ENCODE measurements at places on chromosomes 2 and 18.

DNA sequence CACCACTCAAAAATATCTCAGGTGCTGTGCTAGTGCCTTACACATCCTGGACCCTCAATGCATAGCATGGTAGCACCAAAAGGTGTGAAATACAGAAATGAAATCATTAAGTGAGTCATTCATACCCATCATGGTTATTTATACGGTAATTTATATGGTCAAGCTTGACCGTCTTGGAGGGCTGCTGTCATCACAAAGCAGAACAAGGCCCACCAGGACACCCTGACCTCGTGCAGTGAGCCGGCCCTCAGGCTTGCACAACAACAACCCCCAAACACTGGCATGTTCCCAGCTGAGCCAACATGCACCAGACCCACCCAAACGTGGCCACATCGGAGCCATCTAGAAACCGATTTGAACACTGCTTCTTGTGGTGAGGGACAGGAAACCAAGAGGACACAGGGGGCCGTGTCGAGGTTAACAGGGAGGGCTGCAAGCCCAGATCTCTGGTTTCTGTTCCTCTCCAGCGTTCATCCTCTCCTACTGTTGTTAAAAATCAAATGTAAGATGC lies 378.5 kb upstream of the ID2 start:
- peak; percentile 52 for DNase-seq

DNA sequence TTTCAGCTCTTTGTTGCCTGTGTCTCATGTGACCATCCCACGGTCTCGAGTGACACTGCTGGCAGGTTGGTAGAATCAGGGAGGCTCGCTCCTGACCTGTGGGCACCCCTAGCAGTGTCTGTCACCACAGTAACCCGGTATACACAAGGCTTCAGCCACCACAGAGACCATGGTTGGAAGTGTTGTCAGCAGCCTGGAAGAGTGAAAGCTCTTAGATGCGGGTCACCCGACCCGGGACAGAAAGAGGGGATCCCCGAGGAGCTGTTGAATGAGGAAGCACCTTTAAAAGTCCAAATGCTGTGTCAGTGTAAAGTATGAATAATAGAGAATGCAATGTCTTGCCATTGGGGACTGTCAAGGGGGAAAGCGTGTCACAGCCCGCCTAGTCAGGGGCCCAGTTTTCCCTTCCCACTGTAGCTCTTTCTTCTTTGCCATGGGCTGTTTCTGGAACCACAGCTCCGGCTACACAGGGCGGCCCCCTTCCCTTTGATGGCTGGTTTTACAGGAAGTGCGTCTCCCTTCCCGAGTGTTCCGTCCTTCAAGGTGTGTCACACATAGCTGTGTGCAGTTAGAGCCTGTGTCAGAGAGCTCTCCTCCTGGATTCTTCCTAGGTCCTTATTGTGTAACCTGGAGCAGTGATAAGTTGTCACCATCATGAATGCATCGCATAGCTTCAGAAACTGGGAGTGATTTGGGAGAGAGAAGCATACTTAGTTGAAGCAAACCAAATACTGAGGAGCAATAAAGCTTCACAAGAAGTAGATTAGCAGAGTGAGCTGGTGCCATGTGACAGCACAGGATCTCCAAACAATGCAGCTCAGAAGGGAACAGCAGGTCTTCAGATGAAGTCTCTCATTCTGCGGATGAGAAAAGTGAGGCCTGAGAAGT lies 81.4 kb downstream of the MTCL1 start:
- DNase-seq, result no peak

DNA sequence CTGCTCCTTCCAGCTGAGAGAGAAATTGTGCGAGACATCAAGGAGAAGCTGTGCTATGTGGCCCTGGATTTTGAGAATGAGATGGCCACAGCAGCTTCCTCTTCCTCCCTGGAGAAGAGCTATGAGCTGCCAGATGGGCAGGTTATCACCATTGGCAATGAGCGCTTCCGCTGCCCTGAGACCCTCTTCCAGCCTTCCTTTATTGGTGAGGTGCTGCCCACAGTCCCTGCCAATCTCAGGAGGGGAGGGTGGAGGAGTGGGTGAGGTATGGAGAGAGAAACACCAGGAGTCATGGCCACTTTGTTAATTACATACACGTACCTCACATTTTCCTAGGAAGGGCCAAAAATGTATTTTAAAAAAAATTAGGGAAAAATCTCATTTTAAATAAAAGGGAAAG lies 12.0 kb upstream of the DGUOK start:
- no peak for DNase-seq

- no peak for DNase-seq
These were observed 52.4 kb upstream of the EPHA4 start for GRCh38 chr2:221624475-221624874.

- no peak for DNase-seq
These were observed 26.6 kb downstream of the RASGRP3 start for GRCh38 chr2:33503002-33503401.

- no peak for DNase-seq
These were observed 21.7 kb downstream of the ZNF638 start for GRCh38 chr2:71353248-71353647.

DNA sequence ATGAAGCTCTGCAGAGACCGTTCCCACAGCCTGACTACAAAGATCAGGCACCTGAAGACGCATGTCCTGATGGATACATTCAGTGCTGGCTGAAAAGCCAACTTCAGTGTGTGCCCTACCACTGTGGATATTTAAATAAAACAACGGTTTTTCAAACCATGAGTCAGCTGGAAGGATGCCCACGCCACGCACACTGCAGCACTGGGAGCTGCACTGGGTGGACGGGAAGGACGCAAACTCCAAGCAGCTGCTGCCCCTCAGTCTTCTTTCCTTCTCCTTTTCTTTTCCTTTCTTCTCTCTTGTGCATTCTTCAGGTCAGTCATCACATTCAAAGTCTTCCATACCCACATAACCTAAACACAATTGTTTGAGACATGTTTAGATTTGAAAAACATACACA lies 7.9 kb downstream of the TMEM18 start:
- no peak for DNase-seq

- no peak for DNase-seq
These were observed 7.0 kb upstream of the TMX3 start for GRCh38 chr18:68721681-68722583.

- DNase-seq, result no peak
These were observed 190.4 kb downstream of the SPP2 start for GRCh38 chr2:234240917-234241316.

DNA sequence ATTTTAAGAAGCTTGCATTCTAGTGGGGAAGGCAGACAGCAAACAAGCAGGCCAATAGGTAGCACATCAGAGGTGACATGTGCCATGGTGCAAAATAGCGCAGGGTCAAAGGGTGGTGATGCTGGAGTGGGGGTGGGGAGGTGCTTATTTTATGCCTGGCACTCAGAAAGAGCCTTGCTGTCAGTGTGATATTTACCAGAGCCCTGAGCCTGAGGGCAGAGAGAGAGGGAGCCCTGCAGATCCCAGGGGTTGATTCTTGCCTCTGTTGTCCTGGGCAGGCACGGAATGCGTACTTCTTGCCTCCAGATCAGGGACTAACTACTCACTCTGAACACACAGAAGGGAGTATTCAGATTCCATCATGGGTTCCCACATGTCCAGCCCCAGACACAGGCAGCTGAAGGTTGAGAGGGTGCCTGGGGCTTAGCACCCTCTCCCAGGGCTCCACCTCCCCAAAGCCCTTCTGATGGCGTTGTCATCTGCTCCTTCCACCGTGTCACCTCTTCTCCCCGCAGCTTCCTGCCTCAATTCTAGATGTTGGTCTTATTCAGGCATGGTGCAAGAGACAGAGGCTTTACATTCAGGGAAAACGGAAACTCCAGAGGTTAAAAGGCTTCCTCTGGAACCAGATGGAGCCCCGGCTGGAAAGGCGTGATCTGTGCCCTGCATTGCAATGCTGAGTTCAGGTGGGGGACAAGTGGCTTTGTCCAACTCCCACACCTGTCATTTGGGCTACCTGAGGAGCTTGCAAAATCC lies 252.3 kb downstream of the HAUS1 start:
- DNase-seq, result no peak

GRCh38 chr2:98372579-98372978 lies 26.3 kb downstream of the CNGA3 start:
- DNase-seq, result no peak

DNA sequence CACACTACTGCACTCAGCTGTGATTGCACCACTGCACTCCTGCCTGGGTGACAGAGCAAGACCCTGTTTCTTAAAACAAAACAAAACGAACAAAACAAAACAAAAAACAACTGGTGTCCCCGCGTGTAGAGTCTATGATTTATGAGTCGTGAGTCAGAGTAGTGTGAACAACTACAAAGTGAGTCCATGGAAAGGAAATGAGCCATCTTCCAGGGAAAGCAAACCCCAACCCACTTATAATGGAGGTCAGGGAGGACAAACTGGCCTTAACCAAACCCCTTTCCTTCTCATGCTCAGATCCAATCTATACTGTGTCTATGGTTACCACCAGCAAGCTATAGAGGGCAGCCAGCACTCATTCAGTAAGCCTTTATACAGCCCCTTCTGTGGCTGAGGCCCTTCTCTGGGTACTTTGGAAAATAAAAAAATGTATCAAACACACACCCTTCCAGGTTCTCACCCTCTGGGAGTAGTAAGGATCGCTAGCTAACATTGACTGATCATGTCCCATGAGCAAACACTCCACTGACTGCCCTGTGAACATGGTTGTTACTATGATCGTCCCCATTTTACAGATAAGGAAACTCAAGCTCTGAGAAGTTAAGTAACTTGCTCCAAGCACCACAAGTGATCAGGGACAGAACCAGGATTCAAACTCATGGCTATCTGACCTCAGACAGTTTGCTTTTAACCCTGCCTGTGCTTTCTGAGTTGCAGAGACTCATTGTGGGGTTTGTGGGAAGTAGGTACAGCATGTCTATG lies 24.7 kb upstream of the COLEC12 start:
- DNase-seq, result no peak

- no peak for DNase-seq
These were observed 178.2 kb downstream of the KLHL29 start for GRCh38 chr2:23563151-23563550.
